ENCODE measurements at places on chromosomes 1 and 21.

- peak; percentile 11 for DNase-seq
These were observed 199.4 kb upstream of the CACYBP start for GRCh38 chr1:174800216-174800851.

DNA sequence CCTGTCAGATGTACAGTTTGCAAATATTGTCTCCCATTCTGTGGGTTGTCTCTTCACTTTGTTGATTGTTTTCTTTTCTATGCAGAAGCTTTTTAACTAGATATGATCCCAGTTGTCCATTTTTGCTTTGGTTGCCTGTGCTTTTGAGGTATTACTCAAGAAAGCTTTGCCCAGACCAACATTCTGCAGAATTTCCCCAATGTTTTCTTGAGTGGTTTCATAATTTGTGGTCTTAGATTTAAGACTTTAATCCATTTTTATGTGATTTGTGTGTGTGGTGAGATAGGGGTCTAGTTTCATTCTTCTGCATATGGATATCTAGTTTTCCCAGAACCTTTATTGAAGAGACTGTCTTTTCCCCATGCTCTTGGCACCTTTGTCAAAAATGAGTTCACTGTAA is 116.9 kb downstream of the DUSP10 start:
- no peak for DNase-seq

DNA sequence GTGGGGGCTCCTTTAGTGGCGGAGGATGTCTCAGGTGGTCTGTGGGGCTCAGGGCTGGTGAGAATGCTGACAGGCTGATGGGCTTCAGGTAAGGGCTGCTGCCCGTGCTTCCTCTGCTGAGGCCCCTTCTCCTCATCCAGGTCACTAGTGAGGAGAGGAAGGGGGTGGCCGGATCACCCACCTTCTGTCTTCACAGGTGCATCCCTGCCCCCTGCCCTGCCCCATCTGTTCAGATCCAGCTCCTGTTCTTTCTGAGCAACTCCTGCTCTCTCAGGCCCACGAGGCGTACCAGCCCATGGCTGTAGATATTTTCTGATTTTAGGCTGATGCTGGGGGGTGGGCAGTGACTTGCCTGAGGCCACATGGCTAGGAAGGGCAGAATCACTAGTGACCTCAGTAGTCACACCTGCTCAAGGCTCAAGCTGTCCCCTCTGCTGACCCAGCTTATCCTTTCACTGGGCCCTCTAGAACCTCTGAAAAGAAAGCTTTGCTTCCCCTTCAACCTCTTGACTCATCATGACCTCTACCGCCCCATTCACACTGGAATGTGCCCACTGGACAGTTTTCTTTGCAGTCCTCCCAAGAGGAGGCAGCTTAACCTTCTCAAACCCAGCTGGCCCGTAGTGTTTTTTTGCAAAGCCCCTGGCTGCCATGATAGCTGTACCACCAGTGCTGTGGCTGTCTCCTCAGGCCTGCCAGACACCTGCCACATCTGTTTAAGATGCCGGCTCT is 14.8 kb downstream of the DCST2 start:
- DNase-seq = no peak

- DNase-seq = no peak
These were observed 70.4 kb upstream of the ANGPTL1 start for GRCh38 chr1:178941261-178941689.

DNA sequence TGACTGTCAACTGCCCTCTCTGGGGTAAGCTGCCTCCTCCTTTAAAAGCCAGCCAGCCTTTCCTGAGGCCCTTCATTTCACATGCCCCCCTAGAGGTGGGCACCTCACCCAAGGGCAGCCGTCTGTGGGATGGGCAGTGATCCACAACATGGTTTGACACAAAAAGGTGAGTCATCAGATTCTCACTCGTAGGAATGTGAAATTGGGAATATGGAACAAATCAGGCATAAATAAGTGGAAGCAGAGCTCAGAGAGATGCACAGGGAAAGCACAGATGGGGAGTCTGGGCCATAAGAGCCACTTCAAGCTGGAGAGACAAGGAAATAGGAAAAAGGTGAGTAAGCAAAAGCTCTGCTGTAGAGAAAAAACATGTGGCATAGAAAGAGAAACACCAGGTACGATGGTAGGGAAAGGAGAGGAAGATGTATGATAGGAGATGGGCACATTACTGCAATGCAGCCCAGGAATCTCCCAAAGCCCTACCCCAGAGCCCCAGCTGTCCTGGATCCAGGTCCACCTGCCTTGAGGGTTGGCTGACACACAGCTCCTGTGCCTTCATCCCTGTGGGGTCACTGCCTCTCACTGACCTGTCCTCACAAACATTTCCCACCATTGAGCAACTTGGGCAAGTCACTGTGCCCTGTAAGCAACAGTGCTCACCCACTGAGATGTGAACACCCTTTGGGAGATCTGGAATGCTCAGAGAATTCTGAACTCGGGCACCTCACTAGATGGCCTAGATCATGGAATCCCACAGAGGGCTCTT is 86.6 kb downstream of the ASTN1 start:
- DNase-seq = no peak

DNA sequence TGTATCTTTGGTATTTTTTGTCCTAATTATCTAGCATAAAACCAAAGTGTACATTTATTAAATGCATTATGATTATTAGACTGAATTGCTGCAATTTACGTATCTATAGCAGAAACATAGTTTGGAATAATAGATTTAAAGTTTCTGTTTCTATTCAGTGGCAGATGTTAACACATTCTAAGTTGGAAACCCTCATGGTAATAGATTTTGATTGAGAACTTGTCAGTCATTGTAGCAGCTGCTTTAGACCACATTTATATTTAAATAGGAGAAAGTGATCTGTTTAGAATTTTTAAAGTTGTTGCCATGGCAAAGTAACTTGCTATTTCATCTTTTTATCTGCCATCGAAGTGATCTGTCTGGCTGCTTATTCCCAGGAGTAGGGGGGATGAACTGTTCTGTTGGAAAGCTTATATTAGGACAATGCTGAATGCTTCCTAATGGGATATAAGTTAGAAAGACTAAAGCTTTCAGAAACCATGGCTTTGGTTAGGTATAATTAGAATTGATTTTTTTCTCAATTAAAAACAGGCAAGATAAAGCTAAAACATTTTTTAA is 61.6 kb downstream of the HS2ST1 start:
- no peak for DNase-seq

DNA sequence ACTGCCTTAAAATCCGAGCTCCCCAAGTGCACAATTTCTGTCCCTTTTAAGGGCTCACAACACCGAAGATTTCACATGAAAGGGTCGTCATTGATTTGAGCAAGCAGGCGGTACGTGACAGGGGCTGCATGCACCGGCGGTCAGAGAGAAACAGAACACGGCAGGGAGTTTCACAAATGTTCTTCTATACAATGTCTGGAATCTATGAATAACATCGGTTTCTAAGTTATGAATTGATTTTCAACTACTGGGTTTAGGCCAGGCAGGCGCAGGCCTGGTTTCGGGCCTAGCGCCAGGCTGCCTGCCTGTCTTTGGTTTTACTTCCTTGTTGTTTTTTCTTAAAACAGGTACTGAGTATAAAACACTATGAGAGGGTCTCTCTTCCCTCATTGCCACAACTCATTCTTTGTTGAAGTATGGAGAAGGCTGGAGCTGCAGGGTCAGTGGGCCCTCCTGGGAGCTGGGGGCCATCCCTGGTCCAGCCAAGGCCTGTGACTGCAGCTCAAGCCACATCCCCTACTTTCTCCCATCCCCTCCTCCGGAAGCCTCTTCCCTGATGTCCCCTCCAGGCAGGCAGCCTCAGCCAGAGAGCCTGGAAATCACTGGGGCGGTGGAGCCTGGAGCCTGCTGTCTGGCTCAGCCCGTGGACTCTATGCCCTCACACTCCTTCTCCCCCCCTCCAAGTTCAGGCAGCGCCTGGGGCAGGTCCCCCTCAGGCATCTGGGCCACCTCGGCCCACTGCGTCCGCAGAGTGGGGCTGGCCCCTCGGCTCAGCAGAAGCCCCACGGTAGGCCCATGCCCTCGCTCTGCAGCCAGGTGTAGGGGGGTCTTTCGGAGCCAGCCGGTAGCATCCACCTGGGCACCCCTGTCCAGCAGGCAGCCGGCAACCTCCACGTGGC is 2.4 kb downstream of the ANKRD65 start:
- no peak for DNase-seq

- no peak for DNase-seq
These were observed 142.3 kb downstream of the MIS18A start for GRCh38 chr21:32136546-32136945.

- peak; percentile 42 for DNase-seq
These were observed 355 bp downstream of the SHISAL2A start for GRCh38 chr1:52633291-52633754.

DNA sequence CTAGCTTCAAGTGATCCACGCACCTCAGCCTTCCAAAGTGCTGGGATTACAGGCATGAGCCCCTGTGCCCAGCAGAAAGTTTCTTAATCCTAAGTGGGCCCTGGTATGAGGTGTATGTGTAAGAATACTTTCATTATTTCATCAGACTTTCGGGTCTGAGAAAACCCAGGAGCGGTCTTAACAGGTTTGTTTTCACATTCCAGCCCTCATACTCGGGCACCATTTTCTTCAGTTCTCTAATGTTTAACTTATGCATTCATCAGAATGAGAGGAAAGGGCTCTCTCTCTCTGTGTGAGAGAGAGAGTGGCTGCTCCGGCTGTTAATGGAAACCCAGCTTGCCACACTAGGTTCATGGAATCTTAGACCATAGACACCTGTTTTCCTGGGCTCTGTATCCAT is 4.2 kb upstream of the PADI1 start:
- no peak for DNase-seq

DNA sequence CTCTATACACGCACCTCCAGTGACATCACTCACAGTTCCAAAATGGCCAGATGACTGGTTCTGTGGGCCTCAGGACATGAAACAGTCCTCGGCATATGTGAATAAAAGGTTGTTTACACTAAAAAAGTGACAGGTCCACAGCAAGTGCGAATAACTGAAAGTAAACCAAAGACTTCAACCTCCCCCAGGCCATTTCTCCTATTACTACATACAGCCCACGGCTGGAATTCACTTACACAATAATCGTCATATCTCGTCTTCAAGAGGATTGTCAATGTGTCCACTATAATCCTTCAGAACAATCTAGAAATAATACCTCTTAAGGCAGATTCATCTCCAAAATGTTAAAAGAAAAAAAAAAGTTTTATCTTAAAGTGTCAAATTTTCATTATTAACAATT is 1.9 kb upstream of the PRDM15 start:
- DNase-seq = no peak

GRCh38 chr1:162703708-162704107 is 71.4 kb downstream of the DDR2 start:
- no peak for DNase-seq

DNA sequence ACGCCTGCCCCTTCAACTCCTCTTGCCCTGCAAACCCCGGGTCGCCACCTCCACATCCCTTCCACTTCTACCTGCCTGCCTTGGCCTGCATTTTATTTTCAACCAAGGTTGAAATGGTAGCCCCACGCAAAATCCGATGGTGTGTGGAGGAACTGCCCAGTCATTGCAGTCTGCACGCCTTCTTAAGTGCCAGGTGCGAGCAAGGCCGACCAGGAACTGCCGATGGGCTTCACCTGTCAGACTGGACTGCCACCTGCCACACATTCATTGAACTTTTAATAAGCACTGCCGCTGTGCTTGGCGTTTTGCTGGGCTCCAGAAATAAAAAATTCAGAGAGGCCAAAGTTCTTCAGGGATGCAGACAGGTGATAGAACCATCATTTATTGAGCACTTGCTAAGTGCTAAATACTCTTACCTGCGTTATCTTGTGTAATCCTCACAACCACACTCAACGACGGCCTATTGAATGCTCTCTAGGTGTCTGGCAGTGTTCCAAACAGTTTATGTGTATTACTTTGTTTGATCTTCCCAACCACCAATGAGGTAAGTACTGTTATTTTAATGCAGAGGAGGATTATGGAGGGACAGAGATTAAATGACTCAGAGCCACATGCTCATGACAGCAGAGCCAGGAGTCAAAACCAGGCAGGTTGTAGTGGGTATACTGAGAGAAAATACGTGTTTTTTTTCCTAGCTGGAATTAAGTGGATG is 36.2 kb downstream of the CACHD1 start:
- DNase-seq = peak; percentile 12

- DNase-seq = no peak
These were observed 64.3 kb downstream of the OPTC start for GRCh38 chr1:203558064-203558760.

DNA sequence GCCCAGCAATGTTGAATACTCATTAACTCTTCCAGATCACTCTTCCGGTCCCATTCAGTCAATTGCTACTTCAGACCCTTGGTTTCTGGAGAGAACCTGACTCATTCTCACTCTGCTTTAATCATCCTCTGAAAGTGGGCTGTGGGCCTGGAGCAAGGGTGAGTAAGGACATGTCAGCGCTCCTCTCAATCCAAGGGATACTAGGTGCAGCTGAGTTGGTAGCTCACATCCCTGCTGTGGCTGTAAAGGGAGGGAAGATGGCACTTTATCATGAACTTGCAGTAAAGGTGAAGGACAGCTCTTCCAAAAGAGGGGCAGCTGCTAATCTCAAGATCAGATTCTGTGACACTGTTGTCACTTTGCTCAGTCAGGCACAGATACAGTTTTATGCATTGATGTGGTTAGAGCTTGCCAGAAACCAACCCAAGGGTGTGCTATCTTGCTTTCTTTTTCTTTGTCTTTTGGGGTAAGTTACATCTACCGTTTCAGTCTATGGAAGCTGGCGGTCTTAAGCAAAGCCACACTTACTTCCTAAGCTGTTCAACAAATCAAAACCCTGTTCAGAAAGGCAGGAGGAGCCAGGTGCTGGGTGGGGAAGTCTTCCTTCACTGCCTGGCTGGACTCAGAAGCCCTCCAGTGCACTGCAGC is 26.5 kb upstream of the NTPCR start:
- DNase-seq = peak; percentile 46
